ENCODE measurements at places on chromosomes 1 and 21. TPM values are rescaled to one million over a fixed set of nuclear protein-coding genes. Genes with fewer than 3 reads are reported as not detected.

- no peak for DNase-seq
These were observed 9.1 kb upstream of the RAB7B start for GRCh38 chr1:206012086-206012859.

DNA sequence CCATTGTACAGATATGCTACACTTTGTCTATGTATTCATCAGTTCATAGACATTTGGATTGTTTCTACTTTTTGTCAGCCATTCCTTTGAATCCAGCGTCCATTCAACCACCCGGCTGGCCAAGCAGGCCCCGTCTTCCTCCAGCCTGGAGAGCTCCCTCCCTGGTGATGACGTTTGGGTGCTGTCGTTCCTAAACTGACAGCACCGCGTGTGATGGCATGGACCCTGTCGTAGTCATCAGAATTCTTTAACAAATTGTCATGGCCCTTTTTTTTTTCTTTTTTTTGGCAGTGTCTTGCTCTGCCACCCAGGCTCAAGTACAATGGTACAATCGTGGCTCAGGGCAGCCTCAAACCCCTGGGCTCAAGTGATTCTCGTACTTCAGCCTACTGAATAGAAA lies 138.6 kb upstream of the ERRFI1 start:
- no peak for DNase-seq

GRCh38 chr1:32072622-32073298 lies at the start of gene TMEM39B:
Gene TMEM39B, plus strand, starts transcription at chr1:32072939. Its CDS starts 109 bp downstream, at chr1:32073048.
- DNase-seq: peak; percentile 75

DNA sequence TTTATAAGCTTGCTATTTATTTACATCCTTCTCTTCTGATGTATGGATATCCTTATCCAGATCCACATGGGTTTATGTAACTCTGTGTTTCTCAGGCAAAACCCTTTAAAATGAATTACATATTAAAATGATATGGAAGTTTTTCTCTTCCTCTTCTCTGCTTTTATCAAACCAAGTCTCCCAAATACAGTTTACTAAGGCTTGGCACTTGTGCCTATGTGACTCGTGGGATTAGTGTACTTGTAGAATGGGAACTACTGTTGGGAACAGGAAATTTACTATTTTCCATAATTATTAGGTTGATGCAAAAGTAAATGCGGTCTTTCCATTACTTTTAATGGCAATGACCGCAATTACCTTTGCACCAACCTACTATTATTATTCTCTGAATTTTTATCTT lies 14.8 kb downstream of the SIM2 start:
- no peak for DNase-seq

DNA sequence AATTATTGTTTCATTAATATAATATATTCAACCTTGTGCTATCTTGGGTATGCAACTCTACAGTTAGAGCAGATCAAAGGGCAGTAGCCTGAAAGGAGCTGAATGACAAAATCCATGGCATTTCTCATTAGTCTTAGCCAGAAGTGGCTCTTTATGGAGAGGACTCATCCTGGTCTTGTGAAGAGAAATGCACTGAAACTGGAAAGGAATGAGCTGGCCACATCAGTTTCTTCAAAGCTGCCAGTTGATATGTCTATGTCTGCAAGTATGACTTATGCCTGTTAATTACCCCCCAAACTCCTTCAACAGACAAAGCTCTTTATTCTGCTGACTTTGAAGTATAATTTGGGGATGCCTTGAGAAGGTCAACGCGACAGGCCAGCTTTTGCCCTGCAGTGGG lies 119.0 kb upstream of the UBE2U start:
- no peak for DNase-seq

DNA sequence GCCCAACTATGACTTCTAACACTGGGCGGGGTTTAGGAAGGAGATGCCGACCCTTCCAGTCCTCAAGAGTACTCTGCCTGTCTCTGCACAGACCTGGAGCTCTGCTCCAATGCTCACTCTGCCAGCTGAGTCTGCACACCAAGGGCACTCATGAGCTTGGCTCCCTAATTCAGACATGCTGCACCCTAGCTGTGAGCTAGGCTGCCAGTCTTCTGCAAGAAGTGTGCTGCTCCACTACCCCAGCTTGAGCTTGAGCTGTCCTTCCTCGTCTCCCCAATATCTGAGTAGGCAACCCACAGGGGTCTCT lies 13.2 kb downstream of the TP53BP2 start:
- DNase-seq: no peak

DNA sequence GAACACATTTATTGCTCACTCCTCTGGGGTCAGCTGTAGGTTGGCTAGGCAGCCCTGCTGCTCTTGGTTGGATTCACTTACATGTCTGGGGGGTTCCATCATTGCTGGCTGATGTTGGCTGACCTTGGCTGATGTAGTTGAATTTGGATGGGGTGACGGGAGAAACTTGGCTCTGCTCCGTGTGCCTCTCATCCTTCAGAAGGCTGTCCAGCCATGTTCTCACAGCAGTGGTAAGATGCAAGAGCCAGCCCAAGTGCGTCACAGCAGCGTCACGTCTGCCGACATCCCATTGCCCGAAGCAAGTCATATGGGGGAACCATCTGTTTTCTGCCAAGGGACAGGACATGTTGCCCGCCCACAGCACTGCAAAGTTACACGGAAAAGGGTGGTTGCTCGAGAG lies 613.5 kb downstream of the MATN1 start:
- DNase-seq: no peak

DNA sequence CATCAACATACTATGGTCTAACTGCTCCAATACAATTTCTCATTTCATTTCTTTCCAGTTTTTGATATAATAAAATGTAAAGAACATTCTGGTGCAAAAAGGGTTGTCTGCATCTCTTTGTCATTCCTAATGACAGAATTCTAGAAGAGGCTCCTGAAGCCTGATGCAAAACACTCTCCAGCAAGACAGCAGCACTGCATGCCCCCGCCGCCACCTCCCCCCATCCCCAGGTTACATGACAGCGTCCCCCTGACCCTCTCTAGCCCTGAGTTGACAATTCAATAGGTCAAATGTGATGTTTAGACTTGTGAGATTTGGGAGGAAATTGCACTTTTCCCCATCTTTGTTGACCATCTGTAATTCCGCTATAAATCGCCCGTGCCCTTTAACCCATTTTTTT lies 64.6 kb upstream of the C1orf21 start:
- no peak for DNase-seq

GRCh38 chr1:15937146-15937545 lies 38.8 kb downstream of the ZBTB17 start:
- DNase-seq: no peak

GRCh38 chr1:209029737-209030136 lies 553.8 kb upstream of the CAMK1G start:
- DNase-seq: no peak

GRCh38 chr1:151970626-151971025 lies 23.0 kb downstream of the S100A10 start:
- no peak for DNase-seq

- no peak for DNase-seq
These were observed 18.1 kb downstream of the SIPA1L2 start for GRCh38 chr1:232611834-232612233.

DNA sequence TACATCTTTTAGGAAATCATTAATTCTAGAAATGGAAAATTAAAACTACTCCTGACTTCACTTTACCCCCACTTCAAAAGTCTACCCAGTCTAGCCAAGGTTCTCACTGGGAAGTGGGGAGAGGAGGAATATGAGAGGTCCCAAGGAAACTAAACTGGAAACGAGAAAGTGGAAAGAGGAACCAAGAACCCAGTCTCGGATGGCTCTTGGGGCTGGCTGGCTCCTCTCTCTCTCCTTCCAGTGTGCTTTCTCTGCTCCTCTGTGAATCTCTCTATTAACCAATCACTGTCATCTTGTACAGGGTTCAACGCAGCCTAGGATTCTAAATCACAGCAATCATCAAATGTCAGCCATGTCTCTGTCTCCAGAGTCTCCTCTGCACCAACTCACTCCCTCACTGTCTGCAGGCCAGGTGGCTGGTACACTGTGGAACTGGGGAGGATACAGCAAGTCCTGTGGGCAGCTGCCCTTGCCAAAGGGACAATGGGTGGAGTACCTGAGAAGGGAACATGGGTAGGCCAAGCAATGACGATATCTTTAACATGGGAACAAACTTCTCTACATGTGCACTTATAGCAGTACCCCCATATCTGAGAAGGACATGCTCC lies 33.7 kb downstream of the GNB1 start:
- no peak for DNase-seq

DNA sequence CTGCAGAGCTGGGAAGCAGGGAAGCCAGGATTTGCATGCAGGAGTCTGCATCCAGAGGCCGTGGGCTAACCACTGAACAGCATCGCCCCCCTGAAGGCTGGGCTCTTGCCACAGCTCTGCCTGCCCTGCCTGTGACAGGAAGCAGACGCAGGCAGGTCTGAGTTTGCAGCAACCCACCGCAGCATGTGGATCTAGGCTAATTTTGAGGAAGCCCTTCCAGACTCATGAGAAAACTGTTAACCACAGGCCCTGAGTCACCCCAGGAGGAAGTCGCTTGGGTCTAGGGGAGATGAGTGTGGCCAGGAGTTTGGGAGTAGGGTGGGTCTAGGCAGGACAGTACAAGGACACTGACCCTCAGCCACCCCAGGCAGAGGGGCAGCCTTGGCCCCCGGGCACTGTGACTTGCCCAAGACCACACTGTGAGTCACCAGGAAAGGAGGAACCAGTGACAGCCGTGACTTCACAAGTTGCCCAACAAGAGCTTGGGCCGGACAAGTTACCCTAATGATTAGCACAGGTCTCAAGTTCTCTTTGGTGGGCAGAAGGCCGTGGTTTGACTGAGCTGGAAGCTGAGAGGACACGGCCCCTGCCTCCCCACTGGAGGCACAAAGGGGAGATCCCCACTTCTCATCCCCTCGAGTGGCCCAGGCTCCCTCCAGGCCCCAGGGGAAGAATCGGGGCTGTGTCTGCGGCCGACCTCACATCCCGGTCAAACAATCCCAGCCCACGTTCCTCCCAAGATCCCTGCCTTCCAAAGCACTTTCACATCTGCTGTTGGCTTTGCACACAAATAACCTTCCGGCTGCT lies 826 bp downstream of the LAPTM5 start:
- DNase-seq: peak; percentile 89

GRCh38 chr1:169681140-169681539 lies 30.3 kb downstream of the SELL start:
- no peak for DNase-seq

DNA sequence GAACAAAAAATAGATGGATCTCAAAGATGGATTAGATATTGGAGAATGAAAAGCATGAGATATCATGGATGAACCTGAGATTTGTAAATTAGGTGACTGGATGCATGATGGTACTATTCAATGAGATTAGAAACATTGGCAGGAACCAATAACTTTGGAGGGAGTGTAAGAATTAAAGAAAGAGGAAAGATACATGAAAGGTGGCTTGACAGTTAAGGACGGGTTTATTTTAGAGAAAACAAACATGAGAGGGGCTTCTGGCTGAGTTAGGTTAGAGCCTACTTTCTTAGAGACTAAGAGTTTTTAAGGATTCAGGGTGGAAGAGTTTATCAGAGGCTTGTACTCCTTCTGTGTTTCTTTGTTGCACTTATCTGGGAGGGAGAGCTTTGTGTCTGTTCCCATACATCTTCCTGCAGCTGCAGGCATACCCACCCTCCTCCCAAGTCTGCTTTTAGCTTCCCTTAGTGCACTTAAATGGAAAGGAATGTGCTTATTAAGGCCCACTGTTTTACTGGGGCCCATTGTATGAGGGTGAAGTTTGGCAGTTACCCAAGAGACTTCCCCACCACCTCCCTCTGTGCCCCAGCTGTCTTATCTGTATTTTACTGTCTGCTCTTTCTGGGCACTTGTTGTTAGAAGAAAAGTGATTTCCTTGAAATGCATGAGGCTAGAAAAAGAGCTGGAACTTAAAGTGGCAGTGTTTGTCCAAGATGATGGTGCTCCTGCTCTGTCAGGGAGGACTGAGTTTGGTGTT lies 26.1 kb upstream of the CR2 start:
- DNase-seq: no peak

DNA sequence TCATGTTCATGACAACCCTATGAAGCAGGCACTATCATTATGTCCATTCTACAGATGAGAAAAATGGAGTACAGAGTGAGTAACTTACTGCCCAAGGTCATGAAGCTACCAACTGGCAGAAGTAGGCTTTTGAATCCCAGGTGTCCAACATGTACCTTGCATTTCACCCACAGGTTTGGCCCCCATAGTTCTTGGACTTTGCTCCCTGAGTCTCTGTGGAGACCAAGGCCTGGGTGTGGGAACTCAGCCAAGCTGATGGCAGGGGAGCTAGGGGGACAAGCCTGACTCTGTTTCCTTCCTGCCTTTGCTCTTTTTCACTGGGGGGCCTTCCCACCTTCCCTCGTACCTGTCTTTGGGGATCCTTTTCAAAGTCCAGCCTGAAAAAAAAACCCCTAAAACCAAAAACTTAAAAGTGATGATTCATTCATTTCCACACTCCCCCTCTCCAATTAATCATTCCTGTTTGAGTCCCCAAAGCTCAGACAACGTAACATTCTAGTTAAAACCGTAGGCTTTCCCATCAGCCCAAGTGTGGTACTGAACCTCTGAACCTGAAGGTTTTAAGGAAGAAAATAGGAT lies 8.5 kb upstream of the TTC22 start:
- no peak for DNase-seq

DNA sequence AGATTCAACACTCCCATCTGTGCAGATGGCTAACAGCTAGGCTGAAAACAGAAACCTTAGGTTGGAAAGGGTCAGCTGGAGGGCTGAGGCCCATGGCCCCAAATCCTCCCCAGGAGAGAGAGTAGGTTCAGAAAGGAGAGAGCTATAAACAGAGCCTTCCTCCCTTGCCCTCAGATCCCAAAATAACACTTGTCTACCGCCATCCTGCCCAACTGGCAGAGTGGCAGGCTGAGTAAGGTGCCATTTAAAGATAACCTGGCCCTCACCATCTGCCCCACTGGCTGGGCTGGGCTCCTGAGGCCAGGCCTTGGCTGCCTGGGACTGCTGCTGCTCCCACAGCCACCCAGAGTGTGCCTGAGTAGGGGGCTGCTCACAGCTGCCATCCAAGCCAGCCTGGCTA lies 4.3 kb upstream of the SHISA4 start:
- no peak for DNase-seq

GRCh38 chr1:172727956-172728603 lies 69.2 kb downstream of the FASLG start:
- DNase-seq: no peak

GRCh38 chr1:94953107-94953506 lies 26.2 kb upstream of the CNN3 start:
- DNase-seq: no peak

- no peak for DNase-seq
These were observed 66.9 kb downstream of the RNF187 start for GRCh38 chr1:228554107-228554506.

- no peak for DNase-seq
These were observed 3.3 kb upstream of the GBP1 start for GRCh38 chr1:89068291-89068690.

Gene LYPD8
- polyA plus RNA-seq: not detected

Gene OR2T11
- polyA plus RNA-seq: not detected

Gene CFHR4
- polyA plus RNA-seq: not detected

Gene TRNP1
- polyA plus RNA-seq: 102 TPM

Gene USH2A
- polyA plus RNA-seq: not detected

Gene ANXA9
- 0.58 TPM for polyA plus RNA-seq

Gene CHI3L2
- polyA plus RNA-seq: 0.50 TPM

Gene LZIC
- 23.6 TPM for polyA plus RNA-seq

Measured in foreskin keratinocyte (primary cell).